Stimulated activated CD4-positive, alpha-beta T cell treated with anti-CD3 and anti-CD28 coated beads, Interleukin-12 subunit alpha, Interleukin-12 subunit beta, amount 100 ng/mL, for 24 hours (primary cell): ENCODE measurements at places on chromosomes 6 and 20.

- no peak for DNase-seq
Observed at GRCh38 chr20:2314759-2315439, 19.1 kb downstream of the TGM3 start.

- no peak for DNase-seq
Observed at GRCh38 chr6:3446184-3446583, 10.7 kb downstream of the SLC22A23 start.

- no peak for DNase-seq
Observed at GRCh38 chr6:66897576-66897975, 1190.5 kb upstream of the EYS start.

GRCh38 chr6:129686941-129687627, 22.9 kb downstream of the ARHGAP18 start:
- DNase-seq = no peak

DNA sequence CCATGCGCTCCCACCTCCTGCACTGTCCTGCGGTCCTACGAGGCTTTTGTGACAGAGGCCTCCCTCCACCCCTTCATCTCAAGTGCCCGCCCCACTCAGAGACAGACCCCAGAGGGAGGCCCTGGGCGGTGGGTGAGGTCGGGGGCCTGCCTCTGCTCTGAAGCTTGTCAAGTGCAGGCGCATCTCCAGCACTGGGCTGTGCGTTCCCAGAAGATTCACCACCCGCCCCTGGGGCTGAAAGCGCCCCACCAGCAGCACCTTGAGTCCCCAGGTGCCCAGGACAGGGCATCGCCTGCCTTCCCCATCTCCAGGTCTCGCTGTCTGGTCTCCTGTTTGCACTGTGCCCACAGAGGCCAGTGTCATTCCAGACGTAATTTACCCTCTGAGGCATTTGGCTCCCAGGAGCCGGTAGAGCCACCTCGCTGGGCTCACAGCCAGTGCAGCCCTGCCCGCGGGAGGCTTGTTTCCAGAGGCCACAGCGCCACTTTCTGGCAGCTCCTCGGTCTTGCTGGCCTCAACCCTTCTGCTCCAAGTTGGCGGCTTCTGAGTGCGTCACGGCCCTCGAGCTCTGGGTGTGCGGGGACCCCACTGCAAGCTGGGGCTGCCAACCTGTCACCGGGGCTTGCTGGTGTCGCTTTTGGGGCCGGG, 191.1 kb downstream of the TAF4 start:
- DNase-seq = no peak

DNA sequence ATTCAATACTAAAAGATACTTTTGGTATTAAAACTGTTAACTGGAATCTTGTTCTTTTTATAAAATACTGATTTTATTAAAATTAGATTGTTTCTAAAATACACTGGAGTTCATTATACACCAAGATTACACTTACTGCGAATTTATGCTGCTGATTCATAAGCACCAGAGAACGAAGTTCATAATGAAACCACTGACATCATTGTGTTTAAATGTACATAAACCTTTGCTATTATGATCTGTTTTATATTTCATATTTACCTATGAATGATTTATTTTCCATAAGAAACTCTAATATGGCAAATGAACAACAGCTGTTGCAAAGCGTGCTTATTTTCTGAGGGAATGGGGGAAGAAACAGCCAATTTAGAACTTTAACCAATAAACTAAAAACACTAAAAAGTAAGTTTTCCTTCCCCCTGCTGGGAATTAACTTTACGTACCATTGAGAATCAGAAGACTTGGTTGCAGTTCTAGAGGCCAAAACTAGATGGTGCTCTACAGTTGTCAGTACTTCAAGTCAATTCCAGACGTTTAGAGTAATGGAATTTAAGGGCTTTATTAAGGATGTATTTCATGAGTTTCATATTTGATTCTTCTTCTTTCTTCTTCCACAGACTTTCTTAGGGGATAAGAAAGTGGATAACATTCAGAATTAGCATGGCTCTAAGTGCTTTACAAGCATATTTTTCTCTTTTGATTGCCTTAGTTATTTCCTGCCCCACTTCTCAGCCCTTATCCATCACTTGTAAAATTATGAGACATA, 30.8 kb upstream of the COL19A1 start:
- DNase-seq = no peak

GRCh38 chr6:152474354-152474753, 162.8 kb downstream of the SYNE1 start:
- no peak for DNase-seq

GRCh38 chr6:82364087-82365015, 734 bp downstream of the TPBG start:
- no peak for DNase-seq

GRCh38 chr6:158776737-158777136, 42.4 kb downstream of the EZR start:
- DNase-seq = no peak

DNA sequence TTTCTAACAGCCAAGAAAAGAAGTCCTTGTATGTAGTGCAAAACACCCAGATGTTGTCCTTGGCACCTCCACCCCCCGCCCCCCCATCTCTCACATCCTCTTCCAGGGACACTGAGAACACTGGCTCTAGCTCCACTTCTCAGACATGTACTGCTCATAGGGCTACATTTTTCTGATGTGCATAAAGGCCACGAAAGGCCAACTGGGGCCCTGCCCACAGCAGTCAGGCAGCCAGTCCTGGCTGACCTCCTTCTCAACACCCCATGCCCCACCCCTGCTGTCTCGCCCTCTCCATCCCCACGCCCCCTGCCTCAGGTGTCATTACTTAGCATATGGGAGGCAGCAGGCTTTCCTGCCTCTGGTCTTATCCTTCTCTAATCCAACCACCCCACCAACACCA, 11.3 kb downstream of the GABRR1 start:
- DNase-seq = no peak

GRCh38 chr20:14418376-14418775, 81.0 kb upstream of the FLRT3 start:
- DNase-seq = no peak

DNA sequence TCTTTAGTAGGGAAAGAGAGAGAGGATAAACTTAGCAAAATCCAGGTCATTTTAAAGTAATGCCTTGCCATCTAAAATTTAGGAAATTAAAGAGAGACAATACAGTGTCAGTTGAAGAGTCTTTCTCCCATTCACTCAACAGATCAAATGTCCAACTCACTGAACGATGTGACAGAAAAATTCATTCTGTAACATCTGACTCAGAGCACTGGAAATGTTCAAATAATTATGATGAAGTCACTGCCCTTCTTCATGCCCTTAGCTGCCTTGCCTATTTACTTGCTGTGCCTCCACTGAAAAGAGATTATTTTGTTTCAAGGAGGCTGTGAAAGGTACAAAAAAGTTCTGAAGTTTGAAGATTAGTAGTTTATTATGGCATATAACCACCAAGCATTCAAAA, 434.8 kb downstream of the ADGRB3 start:
- no peak for DNase-seq

GRCh38 chr6:91462241-91462640, 875.4 kb upstream of the MAP3K7 start:
- no peak for DNase-seq

- no peak for DNase-seq
Observed at GRCh38 chr6:38320843-38321242, 318.9 kb downstream of the BTBD9 start.

- DNase-seq = no peak
Observed at GRCh38 chr6:11992086-11992485, 20.0 kb upstream of the HIVEP1 start.

GRCh38 chr6:36129941-36130666, at the start of gene MAPK13:
Gene MAPK13 (plus strand): TSS chr6:36130513. CDS start chr6:36130583, 70 bp downstream.
- no peak for DNase-seq
